Stimulated activated CD4-positive, alpha-beta T cell treated with anti-CD3 and anti-CD28 coated beads, Interleukin-4, amount 100 ng/mL, for 1 hour (primary cell): ENCODE measurements at places on chromosomes 13 and 19.
A peak's percentile ranks its signal among the peaks of the same experiment; 100 is the strongest.

DNA sequence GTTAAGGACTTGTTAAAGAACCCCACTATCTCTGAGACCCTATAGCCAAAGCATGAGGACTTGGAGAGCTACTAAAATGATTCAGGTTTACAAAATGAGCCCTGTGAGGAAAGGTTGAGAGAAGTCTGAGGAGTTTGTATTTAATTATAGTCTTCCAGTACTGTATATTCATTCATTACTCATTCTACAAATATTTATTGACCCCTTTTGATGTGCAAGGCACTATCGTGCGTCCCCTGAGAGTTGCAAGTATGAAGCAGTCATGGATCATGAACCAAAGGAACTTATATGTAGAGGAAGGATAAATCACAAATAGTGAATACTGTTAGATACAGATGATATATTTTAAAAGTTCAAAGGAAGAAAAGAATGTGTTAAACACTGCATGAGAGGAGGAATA is 84.4 kb downstream of the DNAJC15 start:
- DNase-seq: no peak

- no peak for DNase-seq
Observed at GRCh38 chr13:86920961-86921360, 750.2 kb upstream of the SLITRK5 start.

DNA sequence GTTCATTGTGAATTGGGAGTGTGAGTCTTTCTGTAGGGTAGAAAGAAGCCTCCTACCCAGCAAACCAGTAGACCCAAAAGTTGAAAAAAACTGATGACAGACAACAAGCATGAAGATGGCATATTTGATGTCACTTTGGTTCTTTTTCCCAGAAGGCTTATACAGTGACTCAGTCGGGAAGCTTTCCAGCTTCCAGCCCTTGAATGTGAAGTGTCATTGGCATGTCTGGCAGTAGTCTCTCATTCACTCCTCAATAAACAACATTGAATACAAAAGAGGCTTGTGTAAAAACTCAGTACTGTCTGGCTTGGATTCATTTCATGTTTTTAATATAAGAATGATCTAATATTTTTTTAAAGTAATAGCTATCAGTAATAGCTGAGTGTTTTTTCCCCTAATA is 68.7 kb downstream of the IPO5 start:
- no peak for DNase-seq

DNA sequence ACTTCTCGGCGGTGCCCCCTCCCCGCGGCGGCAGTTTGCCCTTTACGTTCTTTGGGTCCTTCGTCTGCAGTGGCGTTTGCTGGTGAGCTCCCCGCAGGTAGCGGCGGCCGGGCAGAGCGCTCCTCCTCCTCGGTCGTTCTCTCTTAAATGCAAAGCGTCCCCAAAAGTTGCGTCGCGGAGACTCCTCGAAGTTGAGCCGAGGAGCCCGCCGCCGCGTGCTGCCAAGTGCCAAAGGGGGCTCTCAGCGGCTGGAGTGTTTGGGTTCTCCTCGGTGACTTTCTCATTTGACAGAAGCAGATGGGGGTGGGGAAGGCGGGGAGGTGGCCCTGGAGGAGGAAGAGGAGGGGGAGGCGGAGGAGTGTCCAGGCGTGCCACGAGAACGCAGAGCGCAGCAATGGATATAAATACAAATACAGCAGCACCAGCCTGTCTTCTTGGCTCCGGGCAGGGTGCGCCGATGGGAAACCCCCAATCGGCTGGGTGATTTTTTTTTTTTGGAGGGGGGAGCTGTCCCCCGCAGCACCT is at the start of gene SOX21:
Gene SOX21 (minus strand): TSS at position 259 of the 525 bp plus-strand sequence. CDS start 496 bp downstream, outside the sequence.
- DNase-seq: no peak

DNA sequence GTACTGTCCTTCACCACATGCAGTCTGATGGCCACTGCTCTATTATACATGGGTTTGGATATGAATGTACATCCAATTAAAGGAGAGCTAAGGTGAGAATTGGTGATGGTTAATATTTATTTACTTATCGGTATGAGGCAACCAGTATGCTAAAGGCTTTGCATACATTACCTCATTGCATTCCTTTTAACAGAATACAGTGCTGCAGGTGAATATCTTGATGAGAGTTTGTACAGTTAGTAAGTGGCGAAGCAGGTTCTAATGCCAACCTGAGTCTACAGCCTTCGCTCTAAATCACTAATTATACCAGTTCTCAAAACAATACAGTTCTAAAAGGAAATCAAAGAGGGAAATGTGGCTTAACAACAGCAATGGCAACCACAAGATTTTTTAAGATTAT is 284.1 kb downstream of the ITGBL1 start:
- no peak for DNase-seq

- DNase-seq: no peak
Observed at GRCh38 chr13:20119960-20120359, 40.9 kb downstream of the GJA3 start.

- no peak for DNase-seq
Observed at GRCh38 chr13:51821606-51822005, 17.6 kb upstream of the DHRS12 start.

DNA sequence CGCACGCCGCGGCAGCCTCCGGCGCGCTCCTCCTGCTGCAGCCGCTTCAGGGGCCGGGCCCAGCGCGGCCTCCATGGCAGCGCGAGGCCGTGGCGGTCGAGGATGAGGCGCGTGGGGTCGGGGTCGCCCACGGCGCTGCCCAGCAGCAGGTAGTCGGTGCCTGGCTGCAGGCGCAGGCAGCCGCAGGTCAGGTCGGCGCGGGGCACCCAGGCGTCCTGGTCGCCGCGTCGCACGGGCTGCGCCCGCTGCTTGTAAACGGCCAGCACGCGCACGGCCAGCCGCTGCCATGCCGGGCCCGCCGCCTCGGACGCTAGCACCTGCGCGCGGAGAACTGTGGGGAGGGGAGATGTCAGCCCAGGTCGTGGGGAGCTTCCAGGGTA is 11.1 kb downstream of the NTN5 start:
- no peak for DNase-seq

GRCh38 chr19:50486823-50487515 is 10.3 kb upstream of the GARIN5A start:
- DNase-seq: peak; percentile 60

DNA sequence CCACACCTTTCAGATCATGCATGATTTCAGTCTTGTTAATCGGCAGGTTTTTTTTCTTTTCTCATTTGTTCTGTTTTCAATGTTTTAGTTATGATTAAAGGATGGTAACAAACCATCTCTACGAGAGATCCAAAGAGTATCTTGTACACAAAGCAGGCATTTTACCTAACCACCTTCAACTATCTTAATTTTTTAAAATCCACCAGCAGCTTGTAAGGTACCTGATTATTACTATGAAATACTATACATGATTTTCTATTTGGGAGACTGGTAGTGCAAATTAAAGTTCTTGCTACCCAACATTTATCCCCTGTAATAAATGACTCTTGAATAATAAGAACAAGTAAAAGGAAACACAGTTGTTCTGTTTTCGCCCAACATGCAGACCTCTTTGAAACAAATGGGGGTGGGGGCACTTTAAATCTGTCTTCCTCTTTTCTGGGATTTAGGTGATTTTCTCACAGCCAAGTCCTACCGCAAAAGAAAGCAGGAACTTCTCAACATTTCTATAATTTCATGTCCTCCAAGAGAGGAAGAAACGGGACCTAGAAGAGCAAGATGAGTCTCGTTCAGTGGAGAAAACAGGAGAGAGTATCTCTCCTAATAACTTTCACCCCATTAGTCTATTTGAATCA is 3.6 kb downstream of the POU4F1 start:
- DNase-seq: no peak

GRCh38 chr19:42067315-42067888 is 2.6 kb downstream of the GRIK5 start:
- no peak for DNase-seq

GRCh38 chr13:44004878-44005277 is 125.2 kb downstream of the LACC1 start:
- no peak for DNase-seq

DNA sequence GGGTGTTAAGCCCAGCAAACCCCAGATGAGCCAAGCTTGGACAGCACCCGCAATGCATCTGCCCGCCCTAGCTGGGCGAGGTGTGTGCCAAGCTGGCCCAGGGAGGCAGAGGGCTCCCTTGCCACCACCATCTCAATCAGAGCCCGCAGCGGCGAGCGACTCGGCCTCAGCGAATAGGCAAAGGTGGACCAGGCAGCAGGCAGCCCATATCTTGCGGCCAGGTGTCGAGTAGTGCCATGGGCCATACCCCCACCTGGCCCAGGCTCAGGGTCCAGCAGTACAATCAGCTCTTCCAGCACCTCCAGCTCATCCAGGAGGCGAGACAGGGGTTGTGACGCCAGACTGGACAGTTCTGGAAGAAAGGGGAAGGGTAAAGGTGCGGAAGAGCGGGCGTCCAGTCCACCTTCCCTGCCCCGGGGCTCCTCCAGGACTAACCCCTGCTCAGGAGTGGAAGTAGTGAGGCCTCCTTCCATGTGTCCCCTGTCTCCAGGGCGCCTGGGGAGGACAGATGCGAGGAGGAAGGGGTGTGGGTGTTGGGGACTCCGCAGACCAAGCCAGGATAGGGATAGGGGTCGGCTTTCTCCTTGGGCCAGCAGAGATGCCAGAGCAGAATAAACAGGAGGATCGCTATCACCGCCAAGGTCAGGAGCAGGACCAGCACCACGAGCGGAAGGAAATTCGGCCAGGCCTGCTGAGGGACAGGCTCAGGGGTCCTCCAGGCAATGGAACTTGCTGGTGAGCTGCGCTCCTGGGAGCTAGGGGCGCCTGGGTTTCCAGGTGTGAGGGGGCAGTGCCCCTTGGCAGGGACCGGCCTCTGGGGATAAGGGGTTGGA is 2.8 kb downstream of the IGFLR1 start:
- DNase-seq: no peak

DNA sequence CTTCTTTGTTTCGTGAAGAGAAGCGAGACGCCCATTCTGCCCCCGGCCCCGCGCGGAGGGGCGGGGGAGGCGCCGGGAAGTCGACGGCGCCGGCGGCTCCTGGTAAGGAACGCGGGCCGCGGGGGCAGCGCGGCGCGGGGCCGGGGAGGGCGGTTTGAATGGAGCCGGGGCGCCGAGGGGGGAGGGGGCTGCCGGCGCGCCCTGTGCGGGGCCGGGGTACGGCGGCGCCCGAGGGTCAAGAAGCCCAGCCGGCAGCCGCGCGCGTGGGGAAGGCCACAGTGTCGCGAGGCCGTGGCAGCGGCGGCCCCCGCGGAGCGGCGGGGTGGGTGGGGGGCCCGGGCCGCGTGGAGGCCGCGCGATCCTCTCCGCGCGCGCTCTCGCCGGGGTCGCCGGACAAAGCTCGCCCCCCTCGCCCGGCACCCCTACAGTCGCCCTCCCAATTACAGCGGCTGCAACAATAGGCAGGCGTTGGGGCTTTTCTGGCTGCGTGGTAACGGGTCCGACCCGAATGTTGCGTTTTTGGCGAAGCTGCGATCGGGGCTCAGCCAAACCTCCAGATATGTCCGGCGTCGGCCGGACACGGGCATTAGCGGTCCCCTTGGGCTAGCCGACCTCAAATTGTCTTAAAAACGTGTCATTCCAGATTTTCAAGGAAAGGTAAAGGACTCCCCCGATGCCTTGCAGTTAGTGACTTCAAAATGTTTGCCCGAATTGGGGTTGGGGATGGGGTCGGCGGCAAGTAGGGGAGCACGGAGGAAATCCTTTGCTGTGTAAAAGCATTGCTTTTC is 437 bp downstream of the SMARCA4 start:
- no peak for DNase-seq

GRCh38 chr13:21986602-21987001 is 315.7 kb downstream of the FGF9 start:
- DNase-seq: no peak

GRCh38 chr13:24146961-24147569 is 13.5 kb upstream of the SPATA13 start:
- DNase-seq: no peak

DNA sequence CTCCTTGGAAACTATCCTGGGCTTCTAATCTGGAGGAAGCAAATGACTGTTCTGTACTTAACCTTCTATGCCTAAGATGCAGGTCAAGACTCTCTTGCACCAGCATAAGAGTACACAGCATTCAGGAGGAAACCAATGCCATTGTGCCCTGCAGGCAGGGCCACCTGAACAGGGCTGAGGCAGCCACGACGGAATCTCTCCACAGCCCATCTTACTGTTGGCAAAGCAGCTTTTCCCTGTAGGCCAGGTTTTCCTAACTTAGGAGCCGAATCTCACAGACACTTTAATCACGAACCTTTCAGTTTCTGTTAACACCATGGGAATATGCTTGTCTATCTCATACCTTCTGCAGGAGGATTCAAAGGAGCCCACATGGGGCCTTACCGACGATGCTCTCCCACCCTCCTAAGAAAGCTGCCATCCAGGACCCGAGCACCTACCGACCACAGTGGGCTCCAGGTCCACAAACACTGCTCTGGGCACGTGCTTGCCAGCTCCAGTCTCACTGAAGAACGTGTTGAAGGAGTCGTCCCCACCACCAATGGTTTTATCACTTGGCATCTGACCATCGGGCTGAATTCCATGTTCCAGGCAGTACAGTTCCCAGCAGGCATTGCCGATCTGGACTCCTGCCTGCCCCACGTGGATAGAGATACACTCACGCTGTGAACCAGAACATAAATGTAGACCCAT is 2.6 kb downstream of the TUBA3C start:
- no peak for DNase-seq

DNA sequence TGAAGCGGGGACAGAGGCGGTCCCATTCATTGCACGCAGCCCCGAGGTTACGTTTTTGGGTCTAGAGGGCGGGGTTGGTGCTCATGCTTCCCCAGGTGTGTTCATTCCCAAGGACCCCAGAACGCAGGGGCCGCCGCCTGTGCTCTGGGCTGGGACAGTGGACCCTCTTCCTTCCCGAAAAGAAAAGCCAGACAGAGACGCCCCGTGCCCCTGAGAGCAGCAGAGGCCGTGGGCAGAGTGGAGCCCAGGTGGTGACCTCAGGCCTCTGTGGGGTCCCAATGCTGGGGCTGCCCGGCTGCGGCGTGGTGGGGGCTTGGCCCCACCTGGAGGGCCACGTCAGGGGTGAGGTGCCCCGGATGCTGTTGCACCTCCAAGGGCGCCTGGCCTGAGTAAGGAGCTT is 15.4 kb downstream of the SGTA start:
- no peak for DNase-seq

GRCh38 chr13:27024776-27025492 is 146.7 kb downstream of the USP12 start:
- DNase-seq: no peak

DNA sequence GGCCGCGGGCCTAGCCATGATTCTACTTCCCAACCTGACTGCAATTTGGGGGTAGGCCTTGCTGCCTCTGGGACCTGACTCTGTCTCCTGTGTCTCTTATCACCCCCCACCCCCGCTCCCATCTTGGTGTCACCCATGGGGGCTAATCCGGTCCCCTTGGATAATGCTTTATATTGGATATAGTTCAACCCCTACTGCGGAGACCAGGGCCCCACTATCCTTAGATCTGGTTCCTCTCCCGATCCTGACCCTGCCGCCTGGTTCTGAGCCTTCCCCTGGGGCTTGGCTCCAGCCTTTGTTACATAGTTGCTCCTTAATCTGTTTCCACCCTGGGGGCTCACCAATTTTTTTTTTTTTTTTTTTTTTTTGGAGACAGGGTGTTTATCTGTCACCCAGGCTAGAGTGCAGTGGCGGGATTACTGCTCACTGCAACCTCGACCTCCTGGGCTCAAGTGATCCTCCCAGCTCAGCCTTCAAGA is 1.3 kb downstream of the BLOC1S3 start:
- no peak for DNase-seq

- no peak for DNase-seq
Observed at GRCh38 chr13:23866420-23867026, 22.7 kb downstream of the MIPEP start.
